ENCODE measurements at places on chromosomes 3 and 15. TPM values are rescaled to one million over a fixed set of nuclear protein-coding genes. Genes with fewer than 3 reads are reported as not detected.

The CCDC9B gene
- polyA plus RNA-seq = 97.4 TPM

GRCh38 chr3:47266709-47267489 lies 15.7 kb downstream of the KIF9 start:
- peaks cover 25% of the 10 kb centered on the region for H3K4me1 ChIP-seq
- DNase-seq = peak; percentile 77
- no peaks in the 10 kb centered on the region for H3K27me3 ChIP-seq
- H3K27ac ChIP-seq = peak overlapping the region; percentile 59

DNA sequence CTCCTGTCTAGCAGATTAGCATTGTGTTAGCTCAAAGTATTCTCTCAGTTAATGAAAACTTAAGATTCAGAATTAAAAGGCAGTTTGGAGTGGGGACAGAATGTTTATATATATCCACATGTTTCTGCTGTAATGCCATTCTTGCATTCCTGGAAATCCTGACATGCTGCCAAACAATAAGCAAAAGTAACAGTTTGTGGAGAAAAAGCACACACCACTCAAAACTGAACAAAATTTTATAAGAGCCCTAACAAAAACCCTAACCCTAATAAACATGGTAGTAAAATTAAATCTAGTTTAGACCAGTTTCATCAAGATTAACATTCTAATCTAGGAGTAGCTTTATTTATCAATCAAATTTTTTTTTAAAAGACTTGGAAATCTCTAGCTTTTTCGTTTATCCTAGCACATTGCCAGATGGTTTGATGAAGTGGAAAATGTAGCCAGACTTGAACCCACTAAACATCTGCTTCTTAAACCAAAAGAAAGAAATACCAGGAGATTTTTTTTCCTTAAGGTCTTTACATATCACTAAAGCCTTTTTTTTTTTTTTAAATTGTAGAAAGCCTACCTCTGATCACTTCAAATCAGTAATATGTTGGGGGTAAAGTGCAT lies 3.7 kb downstream of the TCAIM start:
- H3K36me3 ChIP-seq = no peaks in the 10 kb centered on the region
- no peak for DNase-seq
- peaks cover 16% of the 10 kb centered on the region for H3K4me1 ChIP-seq
- no peak overlapping the region for H3K27ac ChIP-seq
- no peaks in the 10 kb centered on the region for H3K27me3 ChIP-seq
- H3K4me3 ChIP-seq = no peak overlapping the region

- peaks cover 23% of the 10 kb centered on the region for H3K4me1 ChIP-seq
- no peaks in the 10 kb centered on the region for H3K27me3 ChIP-seq
- H3K27ac ChIP-seq = peak overlapping the region; percentile 90
Observed at GRCh38 chr15:36601497-36601932, 22.1 kb downstream of the CDIN1 start.

DNA sequence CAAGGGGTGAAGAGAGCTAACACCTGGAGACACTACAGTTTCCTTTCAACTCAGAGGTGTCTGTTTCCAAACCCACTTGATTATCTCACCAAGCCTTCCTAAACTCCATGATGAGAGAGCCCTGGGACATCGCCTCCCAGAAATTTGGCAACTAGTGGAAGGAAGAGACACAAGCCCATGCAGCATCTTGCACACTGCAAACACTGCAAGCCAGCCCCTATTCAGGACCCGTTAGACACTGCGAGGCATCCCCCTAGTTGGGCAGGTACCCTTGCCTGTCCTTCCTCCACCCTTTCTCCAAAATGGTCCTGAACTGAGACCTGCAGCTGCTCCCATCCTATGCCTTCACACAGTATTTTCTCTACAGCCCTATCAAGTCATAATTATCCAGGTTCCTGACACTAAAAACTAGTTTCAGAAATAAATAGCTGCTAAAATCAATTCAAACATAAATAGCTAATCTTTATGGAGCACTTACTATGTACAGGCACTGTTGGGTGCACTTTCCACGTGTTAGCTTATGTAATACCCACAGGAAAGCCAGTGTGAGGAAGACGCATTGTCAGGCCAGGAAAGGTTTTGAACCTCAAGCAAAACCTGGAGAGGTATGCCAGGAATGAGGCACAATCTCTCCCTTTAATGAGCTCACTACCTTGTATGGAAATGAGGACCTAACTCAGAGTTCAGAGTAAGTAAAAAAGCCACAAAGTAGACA lies 2.8 kb downstream of the MAGI1 start:
- no peak for DNase-seq
- H3K36me3 ChIP-seq = no peaks in the 10 kb centered on the region
- H3K27ac ChIP-seq = peak overlapping the region; percentile 84
- H3K27me3 ChIP-seq = no peaks in the 10 kb centered on the region
- H3K4me1 ChIP-seq = peaks cover 23% of the 10 kb centered on the region

The CLRN1 gene
- polyA plus RNA-seq = not detected

DNA sequence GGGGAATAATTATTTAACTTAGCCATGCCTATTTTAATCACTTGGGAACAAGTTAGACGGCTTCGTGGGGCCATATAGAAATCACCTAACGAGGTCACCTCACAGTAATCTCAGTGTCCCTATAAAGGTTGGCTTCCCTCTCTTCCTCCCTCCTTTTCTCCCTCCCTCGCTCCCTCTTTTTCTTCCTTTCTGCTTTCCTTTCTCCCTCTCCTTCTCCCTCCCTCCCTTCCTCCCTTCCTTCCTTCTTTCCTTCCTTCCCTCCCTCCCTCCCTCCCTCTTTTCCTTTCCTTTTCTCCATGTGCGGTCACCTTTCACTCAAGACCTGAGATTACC lies 206.1 kb upstream of the DPH6 start:
- H3K27me3 ChIP-seq = no peaks in the 10 kb centered on the region
- H3K27ac ChIP-seq = no peak overlapping the region
- no peaks in the 10 kb centered on the region for H3K36me3 ChIP-seq
- DNase-seq = no peak

DNA sequence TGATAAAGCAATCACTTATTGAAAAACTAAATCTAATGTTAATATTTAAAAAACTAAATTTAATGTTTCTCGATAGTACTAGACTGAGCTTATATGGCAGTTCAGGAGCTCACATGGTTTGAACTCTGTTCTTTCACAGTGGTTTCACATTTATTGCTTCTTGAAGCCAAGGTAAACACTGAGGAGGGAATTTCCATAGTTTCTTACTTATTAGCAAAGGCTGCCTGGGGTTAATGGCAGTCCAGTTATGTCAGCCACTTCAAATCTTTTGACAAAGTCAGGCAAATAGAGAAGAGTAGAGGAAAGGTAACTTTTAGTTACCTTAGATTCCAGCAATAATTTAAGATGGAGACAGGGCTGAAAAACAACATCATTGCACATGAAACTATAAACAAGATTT lies 831.5 kb downstream of the ROBO2 start:
- no peak overlapping the region for H3K27ac ChIP-seq
- H3K4me3 ChIP-seq = no peak overlapping the region

The NRROS gene
- polyA plus RNA-seq = 2.7 TPM

Measured in heart right ventricle (tissue), 16 donors.